CD4-positive, alpha-beta T cell treated with Interleukin-2 at 100 ng/mL for 4 hours (primary cell): ENCODE measurements at places on chromosomes 1 and 21.
A peak's percentile ranks its signal among the peaks of the same experiment; 100 is the strongest.

DNA sequence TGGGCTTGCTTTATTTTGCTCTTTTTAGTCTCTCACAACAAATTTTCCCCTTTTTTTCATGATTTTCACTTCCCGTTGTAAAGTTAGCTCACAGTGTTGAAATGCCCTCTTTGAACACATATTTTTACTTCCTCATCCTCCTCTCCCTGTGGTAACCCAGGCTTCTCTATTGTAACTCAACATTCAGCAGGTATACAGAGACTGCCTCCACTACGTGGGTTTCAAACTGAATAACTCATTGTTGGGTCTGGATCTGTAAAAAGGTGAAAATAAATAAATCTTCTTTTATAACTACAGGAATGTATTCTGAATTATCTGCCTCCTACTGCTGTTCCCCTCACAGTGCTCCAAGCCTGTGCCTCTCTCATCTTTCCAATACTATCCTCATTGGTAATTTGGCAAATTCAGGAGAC, 166.4 kb downstream of the RUNX1 start:
- DNase-seq = no peak

GRCh38 chr1:103949779-103950178, 200.1 kb downstream of the AMY1C start:
- no peak for DNase-seq

GRCh38 chr1:2288816-2289536, 60.9 kb downstream of the SKI start:
- DNase-seq = no peak

- DNase-seq = no peak
Measured at GRCh38 chr1:67446893-67447292, 16.7 kb upstream of the SERBP1 start.

DNA sequence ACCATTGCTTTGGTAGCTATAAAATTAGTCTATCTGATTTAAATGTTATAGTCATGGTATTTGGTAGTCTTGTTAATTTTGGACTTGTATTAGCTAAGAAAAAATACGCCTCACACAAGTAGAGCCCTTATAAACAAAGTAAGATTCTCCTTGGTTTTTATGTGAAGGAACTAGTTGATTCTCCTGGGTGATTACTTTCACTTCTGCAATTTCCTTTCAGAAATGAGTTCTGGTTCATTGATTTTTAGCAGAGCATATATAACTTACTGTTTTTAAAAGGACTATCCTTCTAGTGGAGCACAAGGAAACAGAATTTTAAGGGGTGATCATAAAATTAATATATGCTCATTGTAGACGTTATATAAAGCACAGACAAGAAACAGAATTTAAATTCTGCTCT, 120.1 kb downstream of the BACH1 start:
- DNase-seq = no peak

DNA sequence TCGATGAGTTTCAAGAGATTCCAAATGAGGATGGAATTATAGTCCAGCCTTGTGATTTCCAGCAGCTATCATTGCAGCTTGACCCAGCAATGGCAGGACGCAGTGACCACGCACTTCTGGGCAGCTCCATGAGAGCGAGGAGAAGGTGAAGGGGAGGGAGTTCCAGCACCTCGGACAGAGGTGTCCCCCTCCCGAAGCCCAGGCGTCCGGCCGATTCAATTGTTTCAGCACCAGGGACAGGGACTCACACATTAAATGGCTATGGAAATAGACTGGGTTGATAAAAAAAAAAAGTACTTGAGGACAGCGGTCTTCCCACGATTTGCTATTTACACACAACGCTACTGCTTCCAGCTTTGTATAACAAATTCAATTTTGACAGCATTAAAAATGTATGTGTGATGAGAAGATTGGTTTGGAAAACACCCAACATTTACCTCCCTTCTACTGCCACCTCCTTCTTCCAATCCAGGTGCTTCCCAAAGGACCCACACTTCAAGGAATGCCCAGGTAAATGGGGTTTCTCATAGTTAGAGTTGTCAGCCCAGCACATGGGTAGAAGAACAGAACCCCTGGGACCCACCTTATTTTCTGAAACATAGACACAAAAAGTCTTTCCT, 71.8 kb downstream of the DISP3 start:
- peak; percentile 15 for DNase-seq

GRCh38 chr1:110205156-110205555, 5.0 kb upstream of the KCNC4 start:
- DNase-seq = no peak

- DNase-seq = no peak
Measured at GRCh38 chr1:186027621-186028020, 293.4 kb downstream of the HMCN1 start.

GRCh38 chr1:221392453-221392852, 349.4 kb downstream of the DUSP10 start:
- DNase-seq = no peak

DNA sequence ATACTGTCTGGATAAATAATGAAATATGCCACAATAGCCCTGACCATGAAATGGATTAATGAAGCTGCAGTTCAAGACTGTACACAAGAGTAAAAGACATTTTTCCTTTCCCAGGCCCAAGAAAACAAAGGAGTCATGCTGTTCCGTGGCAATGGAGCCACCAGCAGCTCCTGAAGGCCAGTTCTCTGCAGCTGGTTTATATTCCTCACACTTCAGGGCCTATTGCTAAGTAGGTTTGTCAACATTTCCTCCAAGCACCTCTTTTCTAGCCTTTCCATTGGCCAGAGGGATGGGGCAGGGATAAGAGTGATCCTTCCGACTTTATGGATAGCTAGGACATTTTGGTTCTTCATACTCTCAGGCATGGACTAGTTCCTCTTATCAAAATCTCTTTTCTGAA, 24.2 kb upstream of the RGL1 start:
- no peak for DNase-seq
